H1 (cell line): ENCODE measurements at places on chromosomes 2 and 18. TPM values are rescaled to one million over a fixed set of nuclear protein-coding genes. Genes with fewer than 3 reads are reported as not detected.

DNA sequence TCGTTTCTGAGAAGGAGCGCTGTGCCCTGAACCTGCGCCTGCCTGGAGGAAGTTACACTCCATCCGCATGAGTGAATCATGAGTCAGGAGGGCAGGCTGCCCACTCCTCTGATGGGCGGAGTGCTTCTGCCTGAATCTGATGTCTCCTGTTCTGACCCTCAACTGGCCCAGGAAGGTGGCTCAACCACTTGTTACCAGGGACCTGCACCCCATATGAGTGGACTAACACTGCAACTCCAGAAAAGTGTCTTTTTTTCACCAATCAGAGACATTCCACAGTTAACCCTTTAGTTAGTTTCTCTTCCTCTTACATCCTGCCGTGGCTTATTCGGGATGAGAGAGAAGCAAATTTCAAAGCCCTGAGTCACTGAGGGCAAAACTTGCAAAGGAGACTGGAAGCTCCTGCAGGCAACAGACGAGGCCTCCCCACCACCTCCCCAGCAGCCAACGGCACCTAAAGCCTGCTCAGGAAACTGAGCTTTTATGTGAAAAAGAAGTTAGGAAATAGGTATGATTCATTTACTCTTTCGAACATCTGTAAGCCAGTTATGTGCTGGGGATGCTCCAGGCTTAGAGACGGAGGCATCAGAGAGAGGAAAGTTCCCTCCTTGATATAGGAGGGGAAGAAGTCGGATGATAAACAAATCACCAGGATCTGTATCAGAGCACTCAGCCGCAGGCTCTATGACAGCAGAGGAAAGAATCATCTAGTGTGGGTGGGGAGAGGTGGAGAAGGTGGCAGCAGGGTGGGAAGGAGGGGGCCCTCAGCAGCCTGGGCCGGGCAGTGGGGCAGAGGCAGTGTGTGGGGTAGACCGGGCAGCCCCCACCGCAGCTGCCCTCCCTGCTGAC is 30.9 kb downstream of the MBP start:
- H3K4me3 ChIP-seq = no peak overlapping the region
- DNase-seq = no peak
- no peaks in the 10 kb centered on the region for H3K27me3 ChIP-seq
- no peaks in the 10 kb centered on the region for H3K36me3 ChIP-seq
- H3K27ac ChIP-seq = no peak overlapping the region

Gene FNDC4
- 14.0 and 14.1 TPM in 2 replicates for polyA plus RNA-seq

GRCh38 chr18:27824841-27825681 is 351.9 kb downstream of the CDH2 start:
- no peak for DNase-seq
- no peak overlapping the region for H3K27ac ChIP-seq
- H3K36me3 ChIP-seq = no peaks in the 10 kb centered on the region
- H3K4me1 ChIP-seq = peaks cover 7% of the 10 kb centered on the region

- H3K27ac ChIP-seq = no peak overlapping the region
- H3K36me3 ChIP-seq = no peaks in the 10 kb centered on the region
- H3K4me1 ChIP-seq = no peaks in the 10 kb centered on the region
- no peak for DNase-seq
- no peaks in the 10 kb centered on the region; the same call in 1 of the 2 replicates for H3K27me3 ChIP-seq
Measured at GRCh38 chr18:25817546-25818237, 272.7 kb downstream of the SS18 start.
